T-cell (primary cell): ENCODE measurements at places on chromosomes 6 and 20.

DNA sequence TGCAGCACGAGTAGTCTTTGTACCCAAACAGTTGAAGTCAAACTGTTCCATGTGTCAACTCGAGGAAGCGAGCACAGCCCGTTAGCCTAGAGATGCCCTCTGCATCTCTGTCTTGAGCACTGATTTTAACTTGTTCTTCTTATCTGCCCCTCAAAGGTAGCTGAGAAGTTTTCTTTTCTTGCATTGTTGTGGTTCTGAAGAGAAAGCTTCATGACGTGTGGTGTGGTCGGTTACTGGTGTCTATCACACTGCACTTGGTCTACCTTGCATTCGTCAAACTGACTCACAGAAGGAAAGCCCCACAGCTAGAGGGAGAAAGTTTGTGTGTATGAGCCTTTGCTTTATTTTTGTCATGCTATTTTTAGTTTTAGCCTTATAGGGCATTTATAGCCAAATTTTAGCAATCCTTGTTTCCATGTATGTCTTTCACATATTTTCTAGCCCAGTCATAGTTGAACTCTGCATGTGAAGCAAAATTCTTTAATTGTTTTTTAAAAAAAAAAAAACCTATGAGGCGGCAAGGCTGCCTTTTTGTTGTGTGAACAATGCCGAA lies 115.1 kb downstream of the JAG1 start:
- no peak for DNase-seq

GRCh38 chr6:134288538-134289203 lies 29.2 kb downstream of the SGK1 start:
- no peak for DNase-seq

DNA sequence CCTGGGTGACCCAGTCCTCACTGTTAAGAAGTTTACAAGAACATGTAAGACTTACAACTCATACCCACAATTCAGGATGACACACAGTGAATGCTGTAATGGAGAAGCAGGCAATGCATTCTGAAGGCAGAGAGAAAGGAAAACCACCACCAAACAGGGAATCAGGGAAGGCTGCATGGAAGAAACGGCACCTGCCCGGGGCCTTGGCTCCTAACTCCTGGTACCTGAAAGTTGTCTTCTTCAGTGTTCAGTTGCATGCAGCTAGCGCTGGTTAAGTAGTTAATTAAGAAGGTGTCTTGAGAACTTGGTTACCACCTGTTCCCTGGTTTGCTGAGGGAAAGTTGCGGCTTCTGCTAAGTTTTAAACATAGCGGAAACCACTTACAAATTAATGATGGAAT lies 57.2 kb downstream of the GPR6 start:
- DNase-seq: no peak

GRCh38 chr6:84346372-84346771 lies 118.9 kb upstream of the CEP162 start:
- DNase-seq: no peak

DNA sequence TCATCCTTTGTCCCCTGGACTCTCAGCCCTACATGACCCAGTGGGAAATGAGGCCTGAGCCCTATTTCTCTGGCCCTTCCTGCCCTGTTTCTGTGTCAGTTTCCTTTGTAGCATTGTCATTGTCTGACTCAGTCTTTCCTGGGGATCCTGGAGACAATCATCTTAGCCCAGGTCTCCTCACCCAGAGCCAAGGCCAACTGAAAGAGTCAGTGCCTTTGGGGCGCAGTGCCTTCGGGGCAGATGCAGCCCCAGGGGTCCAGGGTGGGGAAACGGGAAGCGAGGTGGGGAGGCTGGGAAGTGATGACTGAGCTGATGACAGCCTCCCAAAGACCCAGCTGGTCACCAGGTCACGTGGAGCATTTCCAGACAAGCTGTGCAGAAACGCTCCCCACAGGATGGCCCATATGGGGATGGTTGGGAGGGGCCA lies 93.3 kb upstream of the SULF2 start:
- DNase-seq: no peak

DNA sequence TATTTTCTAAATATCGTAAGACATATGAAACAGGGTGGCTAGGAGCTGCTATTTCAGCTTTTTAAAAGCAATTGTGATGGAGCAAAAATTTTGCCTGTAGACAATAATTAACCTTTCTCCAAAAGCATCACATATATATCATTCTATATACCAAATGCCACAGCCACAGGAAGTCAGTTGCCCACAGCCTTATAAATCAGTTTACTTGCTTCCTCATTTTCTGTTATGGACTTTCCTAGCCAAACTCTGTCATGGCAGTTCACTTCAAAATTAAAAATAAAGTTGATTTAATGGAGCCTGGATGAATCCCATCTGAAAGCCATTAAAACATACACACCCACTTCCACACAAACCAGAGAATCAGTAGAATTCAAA lies 93.4 kb upstream of the NHSL1 start:
- no peak for DNase-seq

DNA sequence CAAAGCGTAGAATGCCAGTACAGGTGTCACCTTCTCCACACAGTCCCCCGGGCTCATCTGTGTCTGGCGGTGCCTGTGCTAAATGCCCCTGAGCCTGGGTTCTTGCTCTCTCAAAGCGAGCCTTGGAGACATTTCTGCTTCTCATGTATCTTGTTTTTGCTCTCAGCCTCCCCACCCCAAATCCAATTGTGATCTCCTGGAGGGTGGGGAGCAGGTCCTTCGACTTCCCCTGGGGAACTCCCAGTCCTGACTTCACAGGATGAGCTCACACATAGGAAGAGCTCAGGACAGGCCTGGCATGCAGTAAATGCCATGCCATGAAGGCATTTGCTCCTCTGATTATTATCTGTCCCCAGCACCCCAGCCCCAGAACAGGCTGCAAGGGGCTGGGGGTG lies 58.1 kb downstream of the NOL4L start:
- DNase-seq: no peak

GRCh38 chr6:4543596-4543995 lies 232.6 kb upstream of the CDYL start:
- DNase-seq: no peak

- DNase-seq: no peak
Measured at GRCh38 chr6:70423189-70424134, 10.2 kb downstream of the FAM135A start.

DNA sequence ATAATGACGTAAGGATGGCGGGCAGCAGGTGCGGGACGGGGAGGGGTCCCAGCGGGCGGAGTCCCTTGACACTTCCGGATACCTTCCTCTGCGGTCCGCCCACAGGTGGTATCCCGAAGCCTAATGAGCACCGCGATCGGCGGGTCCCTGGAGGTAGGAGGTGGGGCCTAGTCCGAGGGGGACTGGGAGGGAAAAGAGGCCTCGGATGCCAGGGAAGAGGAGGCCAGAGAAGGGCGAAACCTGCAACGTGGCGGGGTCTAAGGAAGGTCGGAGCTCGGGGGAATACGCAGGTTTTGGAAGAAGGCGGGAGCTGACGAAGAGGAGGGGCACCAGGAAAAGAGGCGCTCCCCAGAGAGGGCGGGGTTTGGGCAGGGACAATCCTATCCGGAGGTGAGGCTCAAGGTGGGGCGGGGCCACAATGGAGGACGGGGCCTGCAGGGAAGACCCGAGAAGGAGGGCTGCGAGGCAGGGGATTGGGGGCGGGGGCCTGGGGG lies 3.7 kb downstream of the PRSS16 start:
- peak; percentile 26 for DNase-seq

DNA sequence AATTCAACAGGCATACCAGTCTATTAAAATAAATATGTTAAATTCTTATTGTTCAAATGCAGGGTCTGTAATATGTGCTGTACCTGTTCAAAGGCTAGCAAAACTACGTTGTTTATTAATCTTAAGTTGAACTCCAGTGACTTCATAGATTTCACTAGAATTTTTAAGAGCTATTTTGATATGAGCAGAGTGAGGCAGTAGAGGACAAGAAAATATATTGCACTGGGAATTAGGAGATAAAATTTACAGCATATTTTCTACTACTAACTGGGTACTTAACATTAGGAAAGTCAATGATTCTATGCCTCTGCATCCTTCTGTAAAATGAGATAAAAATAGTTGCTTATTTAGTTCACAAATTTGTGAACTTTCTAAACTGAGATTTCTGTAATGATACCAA lies 162.2 kb upstream of the BMP5 start:
- DNase-seq: no peak

DNA sequence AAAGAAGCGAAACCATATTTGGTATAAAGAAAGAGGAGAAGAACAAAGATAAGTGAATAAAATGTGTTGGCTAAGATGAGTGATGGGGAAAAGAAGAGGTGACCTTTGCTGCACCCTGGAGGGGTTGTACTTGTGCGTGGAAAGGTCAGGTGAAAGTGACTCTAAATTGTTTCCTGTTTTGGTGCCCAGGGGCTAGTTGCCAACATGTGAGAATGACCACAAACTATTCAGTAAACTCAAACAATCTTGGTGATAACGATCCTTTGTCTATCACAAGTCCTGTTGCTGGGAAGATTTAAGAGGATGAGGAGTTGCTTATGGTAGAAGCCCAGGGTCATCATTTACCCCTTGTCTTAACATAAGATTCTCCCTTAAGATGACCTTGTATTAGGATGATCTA lies 57.9 kb downstream of the ADGRF5 start:
- DNase-seq: no peak

GRCh38 chr6:35302604-35303241 lies 5.1 kb downstream of the DEF6 start:
- peak; percentile 80 for DNase-seq

- no peak for DNase-seq
Measured at GRCh38 chr6:23441808-23442461, 684.1 kb upstream of the NRSN1 start.

GRCh38 chr6:166174031-166174430 lies 6.4 kb upstream of the TBXT start:
- DNase-seq: no peak

DNA sequence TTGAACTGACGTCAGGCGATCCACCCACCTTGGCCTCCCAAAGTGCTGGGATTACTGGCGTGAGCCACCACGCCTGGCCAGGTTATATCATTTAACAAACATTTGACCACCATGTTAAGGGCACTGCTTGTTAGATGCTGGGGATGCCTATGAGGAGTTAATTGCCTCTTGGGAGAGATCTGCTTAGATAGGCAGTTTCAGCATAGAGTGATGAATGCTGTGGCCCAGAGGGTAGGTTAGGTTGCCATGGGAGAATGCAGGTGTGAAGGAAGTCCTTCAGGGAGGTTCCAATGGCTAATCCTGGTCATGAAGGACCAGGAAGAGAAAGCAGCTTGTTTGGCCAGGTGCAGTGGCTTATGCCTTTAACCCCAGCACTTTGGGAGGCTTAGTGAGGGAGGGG lies 17.0 kb downstream of the PHF20 start:
- DNase-seq: no peak
